GM13976 (cell line): ENCODE measurements at places on chromosomes 7 and 10.

DNA sequence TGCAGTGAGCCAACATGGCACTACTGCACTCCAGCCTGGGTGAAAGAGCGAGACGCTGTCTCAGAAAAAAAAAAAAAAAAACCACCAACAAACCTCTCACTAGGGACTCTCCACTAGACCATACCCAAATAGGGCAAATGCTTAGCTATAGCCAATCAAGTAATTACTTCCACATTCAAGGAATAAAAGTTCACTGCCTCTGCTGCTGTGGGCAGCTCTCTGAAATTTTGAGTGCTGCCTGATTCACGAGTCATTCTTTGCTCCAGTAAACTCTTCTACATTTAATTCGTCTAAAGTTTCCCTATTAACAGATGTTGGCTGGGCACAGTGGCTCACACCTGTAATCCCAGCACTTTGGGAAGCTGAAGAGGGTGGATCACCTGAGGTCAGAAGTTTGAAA, 4.7 kb upstream of the NRBF2 start:
- no peak for DNase-seq

- no peak for DNase-seq
Observed at GRCh38 chr10:100895346-100895745, 17.4 kb upstream of the SLF2 start.

- no peak for DNase-seq
Observed at GRCh38 chr10:15780353-15781135, 60.8 kb upstream of the ITGA8 start.

DNA sequence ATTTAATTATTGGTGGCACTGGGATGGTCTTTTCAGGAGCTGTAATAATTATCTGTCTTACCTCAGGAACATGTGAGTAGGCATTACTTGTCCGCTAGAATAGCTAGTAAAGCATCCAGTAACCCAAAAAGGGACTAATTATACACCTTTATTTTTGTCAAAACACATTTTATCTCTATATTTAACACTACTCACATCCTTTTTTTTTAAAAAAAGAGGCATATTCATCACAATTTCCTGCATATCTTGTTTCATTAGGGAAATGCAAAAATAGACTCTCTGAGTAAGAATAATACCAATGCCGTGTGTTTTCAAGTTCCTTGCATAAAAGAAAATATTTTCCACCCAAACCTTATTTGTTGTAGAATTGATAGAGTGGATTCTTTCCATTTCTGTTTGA, 99.5 kb downstream of the VTI1A start:
- peak; percentile 28 for DNase-seq

DNA sequence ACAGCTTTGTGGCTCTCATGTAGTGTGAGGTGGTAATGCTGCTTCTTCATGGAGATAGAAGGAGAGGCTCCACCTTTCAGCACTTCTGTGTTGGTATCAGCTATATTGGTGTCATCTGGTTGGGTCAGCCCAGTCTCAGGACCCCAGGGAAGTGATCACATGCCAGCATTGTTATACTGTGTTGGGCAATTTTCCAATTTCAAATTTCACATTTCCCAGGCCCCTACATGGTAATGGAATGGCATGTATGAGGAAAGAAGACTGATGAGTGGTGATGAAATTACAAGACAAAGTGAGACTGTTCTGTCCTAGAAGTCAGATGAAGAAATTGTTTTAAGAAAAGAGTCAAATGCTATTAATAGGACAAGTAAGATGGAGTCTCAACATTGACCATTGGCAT, 3.7 kb upstream of the AKR1C3 start:
- DNase-seq = no peak

DNA sequence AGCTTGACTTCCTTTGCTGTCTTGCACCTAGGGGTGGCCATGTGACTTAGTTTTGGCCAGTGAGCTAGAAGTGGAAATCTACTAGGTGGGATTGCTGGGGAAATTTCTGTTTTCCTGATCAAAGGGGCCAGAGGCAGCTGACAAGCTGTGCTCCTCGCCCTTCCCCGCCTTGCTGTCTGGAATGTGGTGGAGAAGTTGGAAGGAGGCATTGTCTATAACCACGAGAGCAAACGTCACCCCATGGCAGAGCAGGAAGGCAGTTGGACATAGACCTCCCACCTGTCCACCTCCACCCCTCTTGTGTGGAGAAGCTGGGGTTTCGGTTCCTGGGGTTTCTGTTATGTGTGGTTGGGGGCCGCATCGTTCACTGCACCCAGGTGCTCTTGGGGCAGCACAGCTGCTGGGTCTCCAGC, 7.3 kb downstream of the SFRP5 start:
- no peak for DNase-seq

- DNase-seq = no peak
Observed at GRCh38 chr7:15906436-15906835, 220.0 kb upstream of the MEOX2 start.

DNA sequence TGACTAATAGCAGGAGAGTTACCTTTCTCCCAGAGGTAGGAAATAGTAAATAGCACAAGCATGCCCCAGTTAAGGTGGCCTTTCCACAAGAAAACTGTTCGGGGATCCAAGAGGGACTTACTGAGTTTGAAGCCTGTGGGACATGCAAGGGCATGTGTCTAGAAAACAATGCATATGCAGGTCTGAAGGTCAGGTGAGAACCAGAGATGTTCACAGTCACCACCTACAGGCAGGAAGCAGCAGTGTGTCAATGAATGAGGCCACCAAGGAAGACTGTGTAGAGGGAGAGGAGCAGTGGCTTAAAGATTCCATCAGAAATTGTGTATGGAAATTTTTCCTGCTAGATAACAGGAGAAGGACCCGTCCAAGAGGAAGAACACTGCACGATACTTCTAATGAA, 66.0 kb downstream of the CALD1 start:
- peak; percentile 26 for DNase-seq

DNA sequence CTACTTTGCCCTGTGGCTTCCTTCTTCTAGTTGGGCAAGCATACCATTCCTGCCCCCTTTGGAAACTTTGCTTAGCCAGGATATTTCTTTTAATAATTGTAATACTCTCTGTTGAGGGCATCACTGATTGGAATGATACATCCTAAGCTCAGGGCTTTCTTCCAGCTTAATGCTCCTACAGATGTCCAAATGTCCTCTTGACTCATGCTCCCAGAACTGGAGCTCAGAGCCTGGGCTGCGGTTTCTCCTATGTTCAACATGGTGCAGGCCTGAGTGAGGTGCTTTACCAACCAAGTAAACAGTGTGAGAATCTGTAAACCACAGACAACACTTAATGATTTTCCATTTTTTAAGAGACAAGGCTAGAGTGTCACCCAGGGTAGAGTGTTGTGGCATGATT, 108.6 kb downstream of the LRRC4 start:
- DNase-seq = no peak

- DNase-seq = no peak
Observed at GRCh38 chr10:14839305-14839695, 1.2 kb downstream of the HSPA14 start.

GRCh38 chr10:69498711-69499471, 47.6 kb downstream of the TSPAN15 start:
- no peak for DNase-seq

- DNase-seq = peak; percentile 88
Observed at GRCh38 chr7:120857588-120858573, at the start of gene TSPAN12. Gene TSPAN12, minus strand, starts transcription at chr7:120858144. Its CDS starts 1,381 bp downstream, at chr7:120856763.

DNA sequence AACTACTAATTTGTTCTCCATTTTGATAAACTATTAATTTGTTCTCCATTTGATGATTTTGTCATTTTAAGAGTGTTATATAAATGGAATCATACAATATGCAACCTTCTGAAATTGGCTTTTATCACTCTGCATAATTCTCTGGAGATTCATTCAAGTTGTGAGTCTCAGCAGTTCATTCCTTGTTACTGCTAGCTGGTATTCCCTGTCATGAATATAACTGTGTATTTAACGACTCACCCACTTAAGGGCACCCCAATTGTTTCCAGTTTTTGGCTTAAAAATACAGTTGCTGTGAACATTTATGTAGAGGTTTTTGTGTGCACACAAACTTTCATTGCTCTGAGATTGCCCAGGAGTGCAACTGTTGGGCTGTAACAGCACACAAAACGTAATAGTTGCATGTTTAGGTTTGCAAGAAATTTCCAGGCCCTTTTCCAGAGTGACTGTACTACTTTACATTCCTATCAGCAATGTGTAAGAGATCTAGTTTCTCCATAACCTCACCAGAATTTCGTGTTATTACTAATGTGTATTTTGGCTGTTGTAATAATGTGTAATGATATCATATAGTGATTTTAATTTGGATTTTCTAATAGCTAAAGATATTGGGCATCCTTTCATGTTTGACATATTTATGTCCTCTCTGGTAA, 153.2 kb upstream of the ADCY1 start:
- DNase-seq = no peak

- no peak for DNase-seq
Observed at GRCh38 chr7:12303062-12303461, 92.0 kb downstream of the TMEM106B start.

- no peak for DNase-seq
Observed at GRCh38 chr7:123796568-123796967, 47.8 kb upstream of the WASL start.

GRCh38 chr7:87933605-87933952, 472 bp upstream of the ADAM22 start:
- peak; percentile 13 for DNase-seq
